ENCODE measurements at places on chromosomes 3 and 15. TPM values are rescaled to one million over a fixed set of nuclear protein-coding genes. Genes with fewer than 3 reads are reported as not detected.

- ATAC-seq = no peak
- no peaks in the 10 kb centered on the region for H3K27me3 ChIP-seq
- no peak overlapping the region for H3K4me3 ChIP-seq
- H3K4me1 ChIP-seq = peaks cover 8% of the 10 kb centered on the region
- no peak overlapping the region for H3K27ac ChIP-seq
These were observed 108.8 kb downstream of the FAIM start for GRCh38 chr3:138717348-138717747.

GRCh38 chr15:90083954-90084607 is 18.2 kb downstream of the IDH2 start:
- no peaks in the 10 kb centered on the region for H3K27me3 ChIP-seq
- H3K4me3 ChIP-seq = no peak overlapping the region
- ATAC-seq = no peak
- H3K36me3 ChIP-seq = peaks cover 49% of the 10 kb centered on the region
- no peak overlapping the region for H3K27ac ChIP-seq
- H3K4me1 ChIP-seq = peaks cover 7% of the 10 kb centered on the region

DNA sequence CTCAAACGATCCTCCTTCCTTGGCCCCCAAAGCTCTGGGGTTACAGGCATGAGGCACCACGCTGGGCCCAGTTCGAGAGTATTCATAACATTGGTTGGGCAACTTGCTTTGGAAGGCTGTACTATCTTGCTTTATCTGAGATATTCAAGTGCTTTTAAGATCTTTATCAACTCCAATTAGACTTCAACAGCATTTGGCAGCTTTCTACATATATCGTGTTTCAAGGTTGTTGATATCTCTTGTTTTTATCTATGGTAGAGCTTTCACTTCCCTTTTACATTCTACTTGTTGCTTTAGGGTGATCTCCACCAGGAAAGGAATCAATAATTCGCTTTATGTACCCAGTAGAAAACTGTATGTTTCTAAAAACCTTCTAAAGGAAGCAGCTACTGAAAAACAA is 395.3 kb downstream of the IL5RA start:
- H3K27ac ChIP-seq = no peak overlapping the region
- no peaks in the 10 kb centered on the region for H3K27me3 ChIP-seq
- H3K4me1 ChIP-seq = no peaks in the 10 kb centered on the region
- no peaks in the 10 kb centered on the region for H3K36me3 ChIP-seq
- ATAC-seq = no peak

DNA sequence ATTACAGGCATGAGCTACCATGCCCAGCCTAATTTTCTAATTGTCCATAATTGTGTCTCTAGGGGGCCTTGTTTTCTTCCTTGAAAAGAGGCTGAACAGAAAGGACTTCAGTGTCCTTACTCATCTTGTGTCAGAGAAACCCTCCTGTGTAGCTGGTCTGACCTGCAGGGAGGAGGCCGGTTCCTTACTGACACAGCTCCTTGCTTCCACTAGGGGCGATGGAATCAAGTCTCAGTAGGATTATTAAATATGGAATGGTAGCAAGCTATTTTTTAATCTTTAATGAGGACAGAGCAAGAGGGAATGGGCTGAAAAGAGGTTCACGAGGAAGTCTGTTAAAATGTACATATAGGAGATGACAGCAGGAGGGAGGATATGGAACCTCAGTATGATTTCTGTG is 8.6 kb downstream of the LPCAT4 start:
- no peak overlapping the region for H3K4me3 ChIP-seq
- no peak overlapping the region for H3K27ac ChIP-seq
- peaks cover 75% of the 10 kb centered on the region for H3K36me3 ChIP-seq
- no peak for ATAC-seq
- peaks cover 12% of the 10 kb centered on the region for H3K4me1 ChIP-seq
- no peaks in the 10 kb centered on the region for H3K27me3 ChIP-seq

DNA sequence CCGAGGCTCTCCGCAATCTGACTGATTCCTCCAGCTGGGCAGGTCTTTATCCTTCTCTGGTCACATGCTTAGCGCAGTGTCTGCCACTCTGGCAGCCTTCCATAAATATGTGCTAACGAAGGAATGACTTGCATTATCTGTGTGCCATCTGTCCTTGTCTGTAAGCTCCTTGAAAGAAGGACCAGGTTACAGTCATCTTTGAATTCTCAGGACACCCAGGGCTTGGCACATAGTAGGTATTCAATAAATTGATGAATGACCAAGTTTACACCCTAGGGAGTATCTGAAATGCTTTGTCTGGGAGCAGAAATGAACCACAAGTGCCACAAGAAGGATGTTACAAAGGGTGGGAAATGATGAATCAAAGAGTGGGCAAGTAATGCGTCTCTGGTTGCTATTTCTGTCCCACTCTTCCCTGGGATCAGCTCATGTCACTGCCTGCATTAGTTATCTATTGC is 16.5 kb upstream of the FAM3D start:
- no peak overlapping the region for H3K4me3 ChIP-seq
- peaks cover 22% of the 10 kb centered on the region for H3K27me3 ChIP-seq
- peak; percentile 45 for ATAC-seq
- H3K27ac ChIP-seq = no peak overlapping the region

DNA sequence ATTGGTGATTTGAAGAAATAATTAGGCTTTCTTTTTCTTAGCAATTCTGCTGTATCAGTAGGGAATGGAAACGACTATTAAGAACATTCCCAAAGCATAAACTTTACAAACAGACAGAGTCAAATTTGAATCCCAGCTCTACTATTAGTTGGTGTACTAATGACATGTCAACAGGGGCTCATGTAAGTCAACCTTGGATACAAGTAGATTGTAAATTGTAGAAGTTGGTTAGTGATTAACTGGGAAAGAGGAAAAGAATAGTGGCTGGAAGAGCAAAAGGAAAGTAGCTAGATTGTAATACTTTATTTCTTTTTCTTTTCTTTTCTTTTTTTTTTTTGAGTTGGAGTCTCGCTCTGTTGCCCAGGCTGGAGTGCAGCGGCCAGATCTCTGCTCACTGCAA is 38.6 kb upstream of the DPPA4 start:
- H3K4me1 ChIP-seq = no peaks in the 10 kb centered on the region
- no peak overlapping the region for H3K27ac ChIP-seq
- H3K36me3 ChIP-seq = no peaks in the 10 kb centered on the region
- ATAC-seq = no peak
- no peak overlapping the region for H3K4me3 ChIP-seq

GRCh38 chr3:53250881-53251605 is 4.8 kb downstream of the TKT start:
- peak overlapping the region; percentile 1 for H3K27ac ChIP-seq
- peaks cover 38% of the 10 kb centered on the region for H3K36me3 ChIP-seq
- H3K4me3 ChIP-seq = no peak overlapping the region

DNA sequence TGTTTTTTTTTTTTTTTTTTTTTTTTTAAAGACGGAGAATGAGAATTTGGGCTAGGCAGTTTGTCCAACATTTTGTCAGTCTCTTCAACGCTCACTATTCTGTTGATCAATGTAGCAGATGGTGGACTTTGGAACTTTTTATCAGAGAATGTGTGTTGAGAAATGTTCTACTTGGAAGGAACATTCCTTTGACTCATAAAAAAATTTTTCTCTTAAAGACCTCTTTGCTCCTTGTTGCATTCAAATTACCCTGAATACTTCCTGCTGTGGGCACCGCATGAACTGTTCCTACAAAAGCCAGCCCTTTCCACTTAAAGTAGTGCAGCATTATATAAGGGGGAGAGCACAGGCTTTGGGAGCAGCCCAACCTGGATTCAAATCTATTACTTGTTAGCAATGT is 182.9 kb downstream of the AKAP13 start:
- no peaks in the 10 kb centered on the region for H3K27me3 ChIP-seq
- peaks cover 27% of the 10 kb centered on the region for H3K4me1 ChIP-seq
- H3K4me3 ChIP-seq = no peak overlapping the region
- no peak for ATAC-seq
- H3K36me3 ChIP-seq = peaks cover 11% of the 10 kb centered on the region

GRCh38 chr3:56302417-56302816 is 165.8 kb downstream of the ERC2 start:
- no peak overlapping the region for H3K27ac ChIP-seq
- H3K4me1 ChIP-seq = no peaks in the 10 kb centered on the region
- no peak for ATAC-seq
- H3K4me3 ChIP-seq = no peak overlapping the region

DNA sequence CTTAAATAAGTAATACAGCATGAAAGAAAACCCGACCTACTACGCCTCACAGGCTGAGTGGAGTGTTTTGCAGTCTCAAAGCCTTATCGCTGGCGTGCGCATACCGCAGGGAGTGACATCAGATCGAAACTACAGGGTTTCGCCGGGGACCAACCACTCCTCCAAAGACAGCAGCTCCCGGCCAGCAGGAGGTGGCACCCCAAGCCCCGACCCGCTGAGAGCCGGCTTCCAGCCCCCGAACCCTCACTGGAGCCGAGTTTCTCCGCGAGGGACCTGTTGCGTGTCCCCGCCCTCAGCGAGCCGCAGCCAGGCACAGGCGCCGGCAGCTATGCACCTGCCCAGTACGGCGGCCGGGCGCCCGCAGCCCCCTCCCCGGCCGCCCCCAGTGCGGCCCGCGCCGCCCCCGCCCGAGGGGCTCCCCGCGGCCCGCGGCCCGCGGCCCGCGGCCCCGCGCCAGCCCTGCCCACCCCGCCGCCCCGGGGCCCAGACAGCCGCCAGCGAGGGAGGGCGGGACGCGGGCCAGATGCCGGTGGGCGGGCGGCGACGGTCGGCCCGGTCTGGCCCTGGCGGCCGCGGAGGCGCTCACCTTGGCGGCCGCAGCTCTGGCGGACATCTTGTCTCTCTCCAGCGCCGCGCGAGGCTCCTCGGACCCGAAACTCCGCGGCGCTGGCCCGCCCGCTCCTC is 710 bp downstream of the TJP1 start:
- peaks cover 10% of the 10 kb centered on the region for H3K4me1 ChIP-seq
- no peak overlapping the region for H3K27ac ChIP-seq
- peak; percentile 53 for ATAC-seq
- H3K36me3 ChIP-seq = peaks cover 10% of the 10 kb centered on the region
- peaks cover 36% of the 10 kb centered on the region for H3K27me3 ChIP-seq

DNA sequence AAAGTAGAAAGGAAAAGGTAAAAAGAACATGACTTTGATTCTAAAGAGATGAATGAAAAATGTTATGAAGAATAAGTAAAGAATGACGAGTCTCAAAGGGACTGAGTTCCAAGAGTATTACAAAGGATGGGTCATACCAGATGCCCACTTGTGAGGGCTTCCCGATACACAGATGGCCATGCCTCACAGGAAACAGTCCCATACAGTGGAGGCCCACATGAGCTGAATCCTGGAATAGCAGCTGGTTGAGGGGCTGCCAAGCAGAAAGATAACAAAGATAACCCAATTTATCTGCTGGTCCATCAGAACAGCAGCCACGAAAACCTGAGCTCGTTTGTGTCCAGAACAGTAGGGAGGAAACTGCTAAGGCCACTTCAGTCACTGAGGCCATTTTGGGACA is 3.7 kb downstream of the SSR3 start:
- H3K36me3 ChIP-seq = peaks cover 80% of the 10 kb centered on the region
- H3K4me3 ChIP-seq = peak overlapping the region; percentile 87
- peaks cover 40% of the 10 kb centered on the region for H3K4me1 ChIP-seq
- H3K27ac ChIP-seq = peak overlapping the region; percentile 91

GRCh38 chr3:16357186-16358121 is 92.4 kb downstream of the OXNAD1 start:
- peaks cover 99% of the 10 kb centered on the region for H3K36me3 ChIP-seq
- peak overlapping the region; percentile 34 for H3K27ac ChIP-seq
- no peaks in the 10 kb centered on the region for H3K27me3 ChIP-seq
- ATAC-seq = no peak
- H3K4me1 ChIP-seq = peaks cover 37% of the 10 kb centered on the region
- H3K4me3 ChIP-seq = no peak overlapping the region

DNA sequence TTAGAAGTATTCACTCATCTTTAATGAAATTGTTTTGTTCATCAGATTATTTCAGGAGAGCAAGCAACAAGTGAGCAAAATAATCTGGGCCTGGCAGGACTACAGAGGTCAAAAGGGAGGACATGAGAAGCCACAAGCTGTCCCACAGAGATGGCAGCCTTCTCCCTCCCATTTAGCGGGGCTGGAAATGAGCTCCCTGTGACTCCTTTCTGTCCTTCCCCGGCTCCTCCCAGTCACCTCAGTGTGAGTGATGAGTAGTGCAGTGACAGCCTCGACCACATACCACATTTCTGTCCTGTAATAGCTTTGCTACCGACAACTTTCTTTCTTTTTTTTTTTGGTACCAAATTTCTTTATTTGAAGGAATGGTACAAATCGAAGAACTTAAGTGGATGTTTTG is 38.0 kb downstream of the RAB7A start:
- peaks cover 31% of the 10 kb centered on the region for H3K36me3 ChIP-seq
- H3K27me3 ChIP-seq = no peaks in the 10 kb centered on the region
- H3K4me1 ChIP-seq = peaks cover 46% of the 10 kb centered on the region
- H3K27ac ChIP-seq = no peak overlapping the region
- ATAC-seq = peak; percentile 98

GRCh38 chr3:197694251-197694650 is 42.5 kb downstream of the RUBCN start:
- ATAC-seq = no peak
- H3K27me3 ChIP-seq = no peaks in the 10 kb centered on the region
- H3K4me3 ChIP-seq = no peak overlapping the region
- H3K36me3 ChIP-seq = peaks cover 96% of the 10 kb centered on the region
- H3K4me1 ChIP-seq = peaks cover 4% of the 10 kb centered on the region
- H3K27ac ChIP-seq = no peak overlapping the region

DNA sequence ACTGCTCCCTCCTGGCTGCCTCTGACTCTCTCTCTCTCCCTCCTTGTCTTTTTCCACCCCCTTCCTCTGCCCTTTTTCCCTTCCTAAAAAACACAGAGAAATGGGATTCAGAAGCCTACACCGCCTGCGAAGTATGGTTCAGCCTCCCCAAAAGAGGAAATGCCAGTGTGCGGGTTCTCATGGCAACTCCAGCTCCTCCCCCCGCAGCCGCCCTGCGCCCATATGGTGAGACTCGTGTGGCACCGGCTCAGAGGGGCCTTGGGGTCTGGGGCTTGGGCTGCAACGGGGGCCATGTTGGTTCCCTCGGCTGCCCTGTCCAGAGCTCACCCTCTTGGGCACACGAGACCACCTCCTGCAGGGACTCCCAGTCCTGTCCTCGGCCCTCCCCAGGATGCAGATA is 23.6 kb upstream of the LINGO1 start:
- H3K4me1 ChIP-seq = no peaks in the 10 kb centered on the region
- H3K36me3 ChIP-seq = no peaks in the 10 kb centered on the region
- H3K27ac ChIP-seq = no peak overlapping the region
- no peak for ATAC-seq
- peaks cover 12% of the 10 kb centered on the region for H3K27me3 ChIP-seq
- no peak overlapping the region for H3K4me3 ChIP-seq

The ACKR4 gene
- total RNA-seq = 0.21 TPM

The ZNF385D gene
- total RNA-seq = not detected

The USP50 gene
- not detected for total RNA-seq

The PTX3 gene
- 0.19 TPM for total RNA-seq

The B4GALT4 gene
- 18.5 TPM for total RNA-seq

The DPPA2 gene
- not detected for total RNA-seq
